ENCODE measurements at places on chromosomes 1 and 21.

GRCh38 chr1:210311726-210312493, 16.8 kb upstream of the HHAT start:
- peak; percentile 28 for DNase-seq

DNA sequence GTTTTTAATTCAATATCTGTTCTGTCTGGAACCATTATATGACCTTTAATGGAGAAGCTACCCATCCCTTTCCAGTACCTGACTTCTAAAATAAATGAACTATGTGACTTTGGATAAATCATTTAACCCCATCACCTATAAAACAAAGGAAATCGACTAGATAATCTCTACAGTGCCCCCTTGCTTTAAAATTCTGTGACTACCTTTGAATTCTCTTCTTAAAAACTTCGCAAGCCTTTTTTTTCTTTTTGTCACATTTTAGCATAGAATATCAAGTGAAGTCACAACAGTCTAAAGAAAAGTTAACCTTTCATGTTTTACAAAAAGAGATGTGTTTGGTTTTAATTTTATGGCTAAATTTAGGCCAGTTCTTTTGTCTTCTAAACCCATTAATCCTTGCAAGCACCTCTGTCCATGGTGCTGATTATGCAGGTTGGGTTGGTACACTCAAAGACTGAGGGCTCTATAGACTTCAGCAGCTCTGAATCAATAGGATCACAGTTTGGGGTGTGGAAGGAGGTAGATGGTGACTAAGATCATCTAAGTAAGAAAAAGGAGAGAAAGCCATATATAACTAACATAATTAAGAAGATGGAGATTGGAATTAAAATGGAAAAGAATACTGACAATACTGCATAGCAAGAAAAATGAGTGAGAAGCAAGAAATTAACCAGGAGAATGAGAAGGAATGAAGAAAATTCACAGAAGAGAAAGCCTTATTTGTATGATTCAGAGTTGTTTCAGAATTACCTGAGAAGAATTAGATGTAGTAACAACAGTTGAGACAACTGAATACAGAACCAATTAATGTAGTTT, 59.2 kb downstream of the TBX15 start:
- no peak for DNase-seq

DNA sequence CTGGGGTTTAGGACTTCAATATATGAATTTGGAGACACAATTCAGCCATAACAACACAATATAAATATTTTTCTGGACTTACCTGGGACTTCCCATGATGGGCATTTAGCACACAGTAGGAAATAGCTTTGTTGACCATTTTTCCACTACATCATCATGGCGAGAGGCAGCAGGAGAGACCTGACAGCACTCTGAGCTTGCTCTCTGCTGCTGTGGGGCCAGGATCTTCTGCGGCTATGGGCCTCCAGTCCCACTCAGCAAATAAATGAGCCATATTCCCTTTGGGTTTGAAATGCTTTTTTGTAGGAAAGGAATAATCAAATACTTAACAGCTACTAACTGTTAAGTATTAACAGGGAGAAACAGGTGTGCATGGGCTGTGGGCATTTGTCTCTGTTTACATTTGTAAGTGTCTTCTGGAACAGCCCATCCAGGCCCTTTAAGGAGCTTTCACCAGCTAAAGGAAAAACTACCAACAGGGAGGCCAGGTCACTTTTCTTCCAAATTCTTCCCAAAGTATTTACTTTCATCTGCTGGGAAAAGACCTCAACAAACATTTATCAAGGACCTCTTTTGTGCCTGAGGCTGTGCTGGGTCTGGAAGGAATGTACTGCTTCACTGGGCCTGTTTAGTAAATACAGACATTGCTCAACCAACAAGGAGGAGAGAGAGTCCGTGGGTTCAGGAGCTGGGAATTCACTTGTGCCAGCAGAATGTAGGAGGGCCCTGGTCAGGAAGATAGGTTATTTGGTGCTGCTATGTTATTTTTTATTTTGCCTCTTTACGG, 133.2 kb downstream of the LRIG2 start:
- DNase-seq = no peak

DNA sequence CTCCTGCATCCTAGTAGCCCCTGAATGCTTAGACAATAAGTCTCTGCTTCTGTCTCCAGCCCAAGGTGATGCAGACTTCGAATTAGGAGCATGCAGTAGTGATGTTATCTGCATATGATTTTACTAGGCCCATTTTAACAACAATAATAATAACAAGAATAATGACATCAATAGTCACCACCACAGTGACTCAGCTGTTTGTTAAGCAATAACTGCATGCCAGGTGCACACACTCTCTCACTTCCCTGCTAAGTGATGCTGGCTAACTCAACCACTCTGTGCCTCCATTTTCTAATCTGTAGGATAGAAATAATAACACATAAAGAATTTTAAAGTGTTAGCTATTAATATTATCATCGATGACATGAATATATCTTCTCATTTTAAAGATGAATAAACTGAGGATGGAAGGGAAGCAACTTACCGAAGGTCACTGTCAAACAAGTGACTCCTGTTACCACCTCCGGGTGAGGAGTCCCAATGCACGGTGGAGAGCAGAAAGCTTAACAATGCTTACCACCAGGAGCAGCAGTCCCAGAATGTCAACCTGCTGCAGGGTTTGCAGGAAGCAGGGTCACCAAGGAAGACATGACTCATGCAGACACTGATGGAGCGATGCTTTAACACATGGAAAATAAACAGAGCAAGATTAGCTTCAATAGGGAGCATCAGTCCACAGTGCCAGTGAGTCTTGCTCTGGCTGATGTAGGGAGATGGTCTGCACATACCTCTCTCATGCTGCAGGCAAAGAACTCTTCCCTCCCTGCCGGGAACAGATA, 290.2 kb downstream of the SPATA17 start:
- no peak for DNase-seq

DNA sequence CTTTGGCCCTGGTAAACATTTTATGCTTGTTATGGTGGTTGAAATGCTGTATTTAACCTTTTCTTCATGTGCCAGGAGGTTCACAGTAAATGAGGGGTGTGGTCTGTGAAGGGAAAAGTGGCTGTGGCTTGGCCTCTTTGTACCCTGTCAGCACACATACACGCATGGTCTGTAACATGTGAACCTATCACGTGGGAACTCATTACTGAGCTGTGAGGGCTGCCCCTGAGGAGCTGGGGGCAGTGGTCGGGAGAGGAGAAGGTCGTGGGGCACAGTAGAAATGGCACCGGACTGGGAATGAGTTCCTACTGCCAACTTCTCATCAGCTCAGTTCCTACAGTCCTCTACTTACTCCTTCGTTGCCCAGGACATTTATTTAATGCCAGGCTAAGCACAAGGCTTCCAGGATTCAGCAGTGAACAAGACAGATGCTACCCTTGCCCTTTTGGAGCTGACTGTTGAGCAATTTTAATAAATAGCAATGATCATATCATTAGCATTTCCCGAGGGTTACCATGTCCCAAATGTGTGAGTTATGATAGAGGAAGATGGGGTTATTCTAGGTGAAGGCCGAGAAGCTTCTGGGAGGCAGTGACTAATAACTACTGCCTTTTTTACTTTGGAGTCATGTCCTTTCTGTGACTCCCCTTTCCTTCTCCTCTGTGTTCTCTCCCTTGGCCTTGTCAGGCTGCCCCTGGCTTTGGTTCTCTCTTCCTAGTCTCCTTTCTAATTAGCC, 38.8 kb downstream of the DDR2 start:
- no peak for DNase-seq

- no peak for DNase-seq
Measured at GRCh38 chr1:3548895-3549294, 62.4 kb downstream of the MEGF6 start.
